Activated CD4-positive, alpha-beta T cell treated with anti-CD3 and anti-CD28 coated beads for 1 hour (primary cell): ENCODE measurements at places on chromosomes 16 and 17.

DNA sequence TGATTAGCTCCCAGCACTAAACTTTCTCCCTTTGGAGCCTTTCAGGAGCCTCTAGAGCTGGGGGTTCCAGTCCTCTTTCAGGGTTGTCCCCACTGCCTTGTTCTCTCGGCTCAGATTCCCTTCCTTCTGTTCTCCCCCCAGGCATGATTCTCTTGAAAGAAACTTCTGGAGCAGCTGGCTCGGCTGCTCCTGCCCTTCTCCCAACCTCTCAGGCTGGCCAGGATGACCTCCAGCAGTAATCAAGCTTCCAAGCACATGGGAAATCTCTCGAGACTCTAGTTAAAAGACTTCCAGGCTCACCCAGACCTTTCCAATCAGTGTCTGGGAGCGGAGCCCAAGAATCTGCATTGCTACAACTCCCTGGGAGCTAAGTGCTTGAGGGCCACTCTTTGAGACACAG is 3.6 kb downstream of the SDK2 start:
- DNase-seq, result no peak

GRCh38 chr16:84042879-84043485 is 387 bp upstream of the SLC38A8 start:
- no peak for DNase-seq

DNA sequence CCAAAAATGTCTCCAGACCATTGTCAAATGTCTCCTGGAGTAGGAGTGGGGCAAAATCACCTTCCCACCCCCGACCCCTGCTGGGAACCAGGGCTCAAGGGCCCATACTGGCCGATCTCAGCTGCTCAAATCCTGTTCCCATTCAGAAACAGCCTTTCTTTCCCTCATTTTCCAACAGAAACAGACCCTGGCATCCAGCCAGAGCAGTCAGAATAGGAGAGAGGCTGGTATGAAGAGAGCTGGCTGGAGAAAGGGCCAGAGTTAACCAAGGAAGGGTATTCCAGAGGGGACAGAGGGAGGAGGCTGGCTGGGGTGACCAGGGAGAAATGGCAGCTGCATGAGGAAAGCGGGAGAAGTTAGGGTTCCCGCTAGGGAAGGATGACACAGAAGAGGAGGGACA is 199.1 kb downstream of the XYLT1 start:
- DNase-seq, result no peak

DNA sequence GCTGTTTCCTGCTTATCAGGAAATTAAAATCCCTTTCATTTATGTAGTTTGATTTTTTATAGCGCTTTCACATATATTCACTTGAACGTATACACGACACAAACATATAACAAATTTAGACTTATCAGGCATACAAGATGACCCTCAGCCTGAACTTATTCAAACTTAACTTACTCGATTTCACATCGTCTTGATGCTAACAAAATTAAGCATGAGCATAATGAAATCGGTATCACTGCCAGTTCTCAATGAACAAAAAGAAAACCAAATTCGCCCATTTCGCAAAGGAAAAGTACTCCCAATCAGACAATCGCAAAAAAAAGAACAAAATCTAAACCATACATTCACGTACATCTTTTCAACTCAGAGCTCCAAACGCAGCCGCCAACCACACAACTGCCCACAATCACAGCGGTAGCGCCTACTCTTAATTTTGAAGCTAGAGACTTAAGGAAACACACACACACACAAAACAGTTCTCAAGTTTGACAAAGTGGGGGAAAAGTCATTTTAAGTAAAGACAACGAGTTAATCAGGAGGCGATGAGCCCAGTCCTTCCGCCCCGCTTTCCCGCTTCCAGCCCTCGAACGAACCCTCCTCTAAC is 1.1 kb downstream of the GJC1 start:
- DNase-seq, result no peak

DNA sequence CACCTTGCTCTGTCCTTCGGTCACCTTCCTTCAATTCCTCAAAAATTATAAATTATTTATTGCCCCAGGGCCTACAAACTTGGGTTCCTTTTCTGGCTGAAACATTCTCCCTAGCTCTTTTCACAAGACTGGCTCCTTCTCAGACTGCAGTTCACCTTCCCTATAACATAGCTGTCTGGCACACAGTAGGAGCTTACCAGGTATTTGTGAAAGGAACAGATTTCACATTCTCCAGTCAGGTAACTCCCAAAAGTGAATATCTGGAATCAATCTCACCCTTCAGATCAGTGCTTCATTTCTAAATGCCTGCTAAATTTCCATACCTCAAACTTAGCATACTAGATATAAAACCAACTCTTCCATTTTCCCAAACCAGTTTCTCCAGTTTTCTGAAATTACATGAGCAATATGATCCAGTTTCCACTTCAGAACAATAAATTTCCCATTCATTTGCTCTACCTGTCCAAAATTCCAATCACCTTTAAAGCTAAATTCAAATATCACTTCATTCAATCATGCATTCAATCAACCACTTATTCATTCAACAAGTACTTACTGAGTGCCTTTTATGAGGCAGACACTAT is 6.1 kb downstream of the RFFL start:
- no peak for DNase-seq

- DNase-seq, result no peak
Observed at GRCh38 chr16:69443927-69444631, 19.7 kb downstream of the CYB5B start.

GRCh38 chr17:62852195-62852594 is 44.1 kb upstream of the MARCHF10 start:
- no peak for DNase-seq

DNA sequence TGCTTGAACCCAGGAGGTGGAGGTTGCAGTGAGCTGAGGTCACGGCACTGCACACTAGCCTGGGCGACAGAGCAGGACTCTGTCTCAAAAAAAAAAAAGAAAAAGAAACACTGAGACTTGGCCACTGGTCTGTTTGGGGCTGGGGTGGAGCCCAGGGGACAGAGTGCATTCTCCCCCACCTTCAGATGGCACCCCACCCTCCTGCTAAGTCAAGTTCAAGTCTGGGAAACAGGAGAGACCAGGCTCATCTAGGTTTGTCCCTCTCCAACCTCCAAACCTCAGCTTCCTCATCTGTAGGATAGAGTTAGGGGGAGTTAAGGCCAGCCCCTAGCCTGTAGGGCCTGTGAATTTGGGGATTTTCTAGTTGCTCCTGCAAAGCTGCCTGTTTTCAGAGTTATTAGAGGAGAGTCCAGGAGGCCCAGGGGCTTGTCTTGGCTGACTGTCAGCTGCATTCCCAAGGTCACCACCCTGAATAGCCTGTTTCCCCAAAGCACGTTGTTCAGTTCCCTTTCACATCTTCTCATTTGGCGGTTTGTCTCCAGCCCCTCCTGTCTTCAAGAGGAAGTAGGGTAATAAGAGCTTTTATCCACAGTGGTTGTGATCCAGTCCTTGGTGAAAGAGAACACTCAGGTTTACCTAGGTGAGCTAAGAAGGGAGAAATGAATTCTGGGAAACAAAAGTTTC is 2.2 kb downstream of the MT3 start:
- no peak for DNase-seq

DNA sequence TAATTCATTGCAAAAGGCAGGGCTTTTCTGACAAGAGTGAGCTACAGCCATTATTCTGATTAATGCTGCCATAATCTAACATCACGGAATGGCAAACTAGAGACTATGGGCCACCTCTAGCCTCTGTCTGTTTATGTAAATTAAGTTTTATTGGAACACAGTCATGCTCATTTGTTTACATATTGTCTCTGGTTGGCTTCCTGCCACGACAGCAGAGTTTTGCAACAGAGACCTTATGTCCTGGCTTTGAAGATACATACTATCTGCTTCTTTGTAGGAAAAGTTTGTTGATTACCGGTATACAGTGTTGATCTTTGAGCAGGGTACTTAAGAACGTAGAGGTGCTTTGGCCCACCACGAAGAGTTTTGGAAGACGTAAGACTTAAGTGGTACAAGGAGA is 715.9 kb upstream of the RBFOX1 start:
- DNase-seq, result no peak

GRCh38 chr17:57993471-57994365 is 5.7 kb upstream of the VEZF1 start:
- DNase-seq, result no peak

- DNase-seq, result no peak
Observed at GRCh38 chr16:67645397-67646121, 615 bp downstream of the CARMIL2 start.

DNA sequence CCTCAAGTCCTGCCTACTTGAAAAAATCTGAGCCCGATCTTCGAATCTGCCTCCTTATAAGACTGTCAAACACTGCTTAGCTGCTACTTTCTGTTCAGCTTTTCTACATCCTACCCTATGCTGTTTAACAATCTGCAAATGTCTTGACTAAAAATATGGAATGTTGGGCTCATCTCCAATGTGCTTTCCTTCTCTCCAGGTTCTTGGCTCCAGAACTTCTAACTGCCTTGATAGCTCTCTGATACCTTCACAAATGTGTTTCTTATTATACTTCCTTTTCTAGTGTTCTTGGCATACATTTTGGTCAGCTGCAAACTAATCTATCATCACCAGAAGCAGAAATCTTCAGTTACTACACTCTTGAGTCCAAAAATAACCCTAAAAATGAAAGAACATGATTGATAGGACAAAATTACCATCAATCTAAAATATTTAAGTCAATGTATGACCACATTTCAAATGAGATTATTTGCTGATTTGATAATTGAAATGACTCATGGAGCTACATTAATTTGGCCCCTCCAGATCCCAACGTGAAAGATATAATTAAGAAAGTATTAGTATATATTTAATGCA is 372.3 kb upstream of the MON1B start:
- no peak for DNase-seq

GRCh38 chr17:79216826-79217225 is 142.2 kb downstream of the ENGASE start:
- DNase-seq, result no peak

DNA sequence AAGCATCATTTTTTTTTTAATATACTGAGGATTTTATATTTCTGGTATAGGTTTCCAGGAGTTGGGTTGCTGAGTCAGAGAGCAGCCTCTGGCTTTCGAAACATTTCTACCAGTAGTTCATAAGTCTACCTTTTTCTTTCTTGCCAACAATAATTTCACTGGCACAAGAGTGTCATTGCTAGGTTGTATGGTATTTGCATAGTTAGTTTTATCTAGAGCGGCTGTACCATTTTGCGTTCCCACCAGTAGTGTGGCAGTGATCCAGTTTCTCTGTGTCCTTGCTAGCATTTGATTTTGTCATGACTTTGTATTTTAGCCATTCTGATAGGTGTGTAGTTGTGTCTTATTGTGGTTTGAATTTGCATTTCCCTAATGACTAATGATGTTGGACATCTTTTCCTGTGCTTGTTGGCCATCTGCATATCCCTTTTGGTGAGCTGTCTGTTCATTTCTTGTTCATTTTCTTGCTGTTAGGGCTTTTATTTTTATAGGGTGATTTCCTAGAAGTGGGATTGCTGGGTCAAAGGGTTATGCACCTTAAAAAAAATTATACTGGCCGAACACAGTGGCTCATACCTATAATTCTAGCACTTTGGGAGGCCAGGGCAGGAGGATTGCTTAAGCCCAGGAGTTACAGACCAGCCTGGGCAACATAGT is 39.9 kb downstream of the SNX29 start:
- no peak for DNase-seq

GRCh38 chr16:74699666-74700065 is 996 bp downstream of the MLKL start:
- no peak for DNase-seq

GRCh38 chr17:51185763-51186332 is 19.6 kb downstream of the NME2 start:
- no peak for DNase-seq

GRCh38 chr16:17154981-17155380 is 315.8 kb downstream of the XYLT1 start:
- no peak for DNase-seq

DNA sequence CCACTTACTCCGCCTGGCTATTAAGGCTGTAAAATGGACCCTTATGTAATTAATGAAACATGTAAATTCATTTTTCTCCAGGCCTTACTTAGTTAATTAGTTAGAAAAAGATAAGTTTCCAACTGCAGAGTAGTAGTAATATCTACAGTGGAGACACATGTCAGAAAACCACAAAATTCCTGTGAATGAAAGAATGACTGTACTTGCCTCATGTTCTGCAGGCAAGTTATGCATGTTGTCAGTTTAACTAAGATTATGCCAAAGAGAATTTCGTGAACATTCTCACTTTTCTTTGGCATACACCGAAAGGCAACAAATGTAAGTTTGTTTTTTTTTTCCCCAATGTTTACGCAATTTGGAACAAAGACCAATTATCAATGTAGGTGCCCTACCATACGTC is 16.8 kb upstream of the CCL1 start:
- DNase-seq, result no peak

DNA sequence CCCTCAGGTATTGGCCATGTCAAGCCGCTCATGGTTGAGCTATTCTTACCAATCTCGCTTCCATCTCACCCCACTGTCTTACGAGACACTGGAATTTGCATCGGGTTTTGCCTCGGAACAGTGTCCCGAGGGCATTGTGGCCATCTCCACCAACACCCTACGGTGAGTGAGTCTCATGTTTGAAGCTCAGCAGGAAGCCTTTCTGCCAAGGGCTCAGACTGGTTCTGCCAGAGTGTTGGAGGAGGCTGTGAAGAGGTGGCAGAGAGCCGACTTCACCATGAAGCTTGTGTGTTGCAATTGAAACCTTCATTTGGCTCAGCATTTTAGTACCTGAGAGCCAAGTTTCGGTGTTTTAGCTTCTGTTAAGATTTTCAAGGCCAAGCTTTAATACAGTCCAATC is 38.0 kb downstream of the SF3B3 start:
- DNase-seq, result no peak

DNA sequence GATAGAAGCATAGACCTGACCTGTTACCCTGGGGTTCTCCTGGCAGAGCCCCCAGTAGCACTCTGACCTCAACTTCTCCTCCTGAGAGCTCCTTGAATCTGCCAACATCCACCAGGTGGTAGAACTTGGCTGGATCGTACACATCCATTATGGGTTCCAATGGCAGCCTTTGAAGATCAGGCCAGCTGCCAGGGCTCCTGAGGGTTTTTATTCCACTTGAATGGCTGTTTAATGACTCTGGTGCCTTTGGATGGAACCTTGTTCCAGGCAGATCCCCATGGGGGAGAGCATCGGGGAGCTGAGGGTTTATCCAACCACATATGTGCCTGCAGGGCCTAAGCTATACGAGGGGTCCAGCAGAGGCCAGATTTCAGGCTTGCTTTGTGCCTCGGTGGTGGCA is 47.1 kb upstream of the CLEC19A start:
- DNase-seq, result no peak

DNA sequence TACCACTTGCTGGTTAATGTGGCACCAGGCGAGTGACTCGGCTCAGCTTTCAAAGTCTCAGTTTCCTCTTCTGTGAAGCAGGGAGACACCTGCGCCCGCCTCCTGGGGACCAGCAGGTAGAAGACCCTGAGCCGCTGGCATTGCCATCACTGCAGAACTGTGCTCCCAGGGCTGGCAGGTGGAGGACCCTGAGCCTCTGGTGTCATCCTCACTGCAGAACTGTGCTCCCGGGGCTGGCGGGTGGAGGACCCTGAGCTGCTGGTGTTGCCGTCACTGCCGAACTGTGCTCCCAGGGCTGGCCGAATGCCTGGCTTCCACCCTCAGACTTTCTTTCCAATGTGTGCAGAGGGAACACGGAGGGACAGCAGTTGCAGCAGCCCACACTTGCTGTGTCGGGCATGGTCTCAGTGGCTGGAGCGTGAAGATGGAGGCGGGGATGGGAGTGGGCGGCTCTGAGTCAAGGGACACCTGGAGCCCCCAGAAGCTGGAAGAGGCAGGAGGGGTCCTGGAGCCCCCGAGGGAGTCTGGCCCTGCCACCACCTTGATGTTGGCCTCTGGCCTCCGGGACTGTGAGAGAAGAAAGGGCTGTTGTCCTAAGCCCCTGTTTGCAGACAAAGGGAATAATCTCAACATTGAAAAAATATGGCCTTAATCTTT is 75.8 kb upstream of the METTL9 start:
- no peak for DNase-seq
